Type B pancreatic cell (in vitro differentiated cells): ENCODE measurements at places on chromosomes 16 and 17.

DNA sequence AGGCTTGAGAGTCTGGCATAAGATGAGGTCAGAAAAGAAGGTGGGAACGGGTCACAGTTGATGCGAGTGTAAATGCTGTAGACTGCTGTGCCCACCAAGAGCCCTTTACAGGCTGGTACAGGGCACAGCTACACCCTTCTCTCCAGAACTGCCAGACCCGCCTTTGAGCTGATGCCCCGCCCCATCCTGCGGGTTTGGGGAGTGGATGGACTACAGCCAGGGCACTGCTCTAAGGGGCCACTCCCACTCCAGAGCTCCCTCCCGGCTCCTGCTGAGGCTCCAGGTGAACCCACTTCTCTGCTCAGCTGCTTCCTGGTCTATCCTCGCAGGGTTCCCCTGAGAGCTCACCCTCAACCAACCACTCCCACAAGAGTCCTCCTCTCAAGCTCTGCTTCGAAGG lies 12.3 kb downstream of the MEIOB start:
- DNase-seq: no peak

- DNase-seq: no peak
These were observed 26.9 kb upstream of the LITAF start for GRCh38 chr16:11613381-11614303.

DNA sequence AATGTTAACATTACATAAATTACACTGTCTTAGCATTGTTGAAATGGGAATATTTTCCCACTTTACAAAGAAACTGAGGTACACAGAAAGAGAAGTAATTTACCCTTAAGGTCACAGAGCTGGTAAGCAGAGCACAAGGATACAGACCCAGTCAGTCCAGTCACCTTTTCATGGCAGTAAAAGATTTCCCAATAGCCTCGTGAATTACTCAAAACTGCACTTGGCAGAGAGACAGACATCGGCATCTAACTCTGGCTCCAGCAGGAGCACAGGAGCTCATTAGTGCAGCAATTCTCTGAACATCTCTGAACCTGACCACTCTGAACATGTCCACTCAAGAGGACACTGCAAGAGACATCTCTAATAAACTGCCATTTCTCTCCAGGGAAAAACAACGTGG lies 3.1 kb downstream of the TEX2 start:
- no peak for DNase-seq

GRCh38 chr16:89917773-89918452 lies 749 bp upstream of the MC1R start:
- no peak for DNase-seq

DNA sequence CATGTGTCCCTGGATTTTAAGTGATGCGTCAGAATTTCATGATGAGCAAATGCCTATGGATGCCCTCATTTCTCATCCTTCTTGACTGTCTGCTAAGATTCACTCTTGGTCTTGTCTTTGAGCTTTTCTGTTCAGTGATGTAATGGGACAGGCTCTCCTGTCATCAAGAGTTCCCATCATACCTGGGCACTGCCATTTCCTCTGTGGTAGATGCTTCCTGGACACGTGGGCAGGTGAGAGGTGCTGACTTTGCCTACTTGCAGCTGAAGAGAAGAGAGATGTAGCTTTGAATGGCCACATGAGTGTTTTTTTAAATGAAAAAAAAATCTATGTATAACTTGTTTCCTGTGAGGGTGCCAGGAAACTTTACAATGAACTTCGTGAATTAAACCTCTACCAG lies 557.7 kb downstream of the MAF start:
- no peak for DNase-seq

GRCh38 chr17:62724398-62725146 lies 83.5 kb downstream of the MARCHF10 start:
- no peak for DNase-seq

DNA sequence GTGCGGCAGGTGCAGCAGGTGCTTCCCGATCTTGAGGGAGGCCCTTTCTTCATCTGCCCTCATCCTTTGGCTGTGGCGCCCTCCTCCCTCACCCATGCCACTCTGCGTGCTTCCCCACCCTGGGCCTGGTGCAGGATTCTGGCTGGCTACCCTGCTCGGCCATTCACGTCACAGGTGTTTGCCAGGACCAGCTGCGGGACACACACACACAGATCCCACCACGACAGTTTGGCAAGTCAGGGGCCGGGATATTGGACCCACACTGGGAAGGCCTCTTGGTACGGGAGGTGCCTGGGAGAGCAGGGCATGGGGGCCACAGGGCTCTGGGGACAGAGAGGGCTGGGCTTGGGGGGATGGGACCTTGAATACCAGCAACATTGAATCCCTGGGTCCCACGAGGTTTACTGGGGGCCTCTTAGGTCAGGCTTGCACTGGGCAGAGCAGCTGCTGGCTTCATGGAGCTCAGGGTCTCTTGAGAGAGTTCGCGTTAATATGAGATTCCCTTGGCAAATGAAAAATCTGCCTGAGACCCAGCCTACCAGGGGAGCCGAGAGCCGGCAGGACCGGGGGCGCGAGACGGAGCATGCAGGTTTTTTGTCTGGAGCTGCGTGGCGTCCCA lies 15.1 kb downstream of the ADCY7 start:
- DNase-seq: no peak

- no peak for DNase-seq
These were observed 117.8 kb downstream of the METRNL start for GRCh38 chr17:83196973-83197880.

DNA sequence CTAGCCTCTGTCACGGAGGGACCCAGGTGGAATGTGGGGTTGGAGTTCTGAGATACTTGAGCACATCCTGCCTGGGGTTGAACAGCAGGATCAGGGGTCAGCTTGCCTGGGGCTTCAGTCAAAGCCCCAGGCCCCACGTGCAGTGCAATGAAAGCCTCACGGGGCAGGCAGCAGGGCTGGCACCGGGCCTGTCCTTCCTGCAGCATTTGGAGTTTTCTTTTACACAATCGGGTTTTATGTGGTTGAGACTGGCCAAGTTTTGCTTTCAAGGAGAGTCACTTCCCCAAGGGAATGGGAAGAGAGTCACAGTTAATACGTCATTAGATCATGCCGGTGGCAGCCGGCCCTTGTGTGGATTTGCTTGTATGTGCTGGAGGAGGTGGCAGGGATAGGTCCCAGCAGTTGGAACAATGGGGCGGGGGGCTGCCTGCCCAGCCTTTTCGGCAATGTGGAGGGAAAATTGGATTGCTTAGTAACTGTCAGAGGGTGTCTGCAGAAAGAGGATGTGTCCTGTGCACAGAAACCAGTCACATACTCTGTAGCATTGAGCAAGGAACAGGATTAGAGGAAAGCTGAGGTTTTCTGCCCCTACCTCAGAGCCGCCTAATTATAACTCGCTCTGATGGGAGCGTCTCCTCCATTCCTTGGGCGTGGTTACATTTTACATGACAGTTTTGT lies 4.5 kb downstream of the RMI2 start:
- no peak for DNase-seq

- DNase-seq: no peak
These were observed 7.2 kb downstream of the SPAG7 start for GRCh38 chr17:4960279-4960922.

DNA sequence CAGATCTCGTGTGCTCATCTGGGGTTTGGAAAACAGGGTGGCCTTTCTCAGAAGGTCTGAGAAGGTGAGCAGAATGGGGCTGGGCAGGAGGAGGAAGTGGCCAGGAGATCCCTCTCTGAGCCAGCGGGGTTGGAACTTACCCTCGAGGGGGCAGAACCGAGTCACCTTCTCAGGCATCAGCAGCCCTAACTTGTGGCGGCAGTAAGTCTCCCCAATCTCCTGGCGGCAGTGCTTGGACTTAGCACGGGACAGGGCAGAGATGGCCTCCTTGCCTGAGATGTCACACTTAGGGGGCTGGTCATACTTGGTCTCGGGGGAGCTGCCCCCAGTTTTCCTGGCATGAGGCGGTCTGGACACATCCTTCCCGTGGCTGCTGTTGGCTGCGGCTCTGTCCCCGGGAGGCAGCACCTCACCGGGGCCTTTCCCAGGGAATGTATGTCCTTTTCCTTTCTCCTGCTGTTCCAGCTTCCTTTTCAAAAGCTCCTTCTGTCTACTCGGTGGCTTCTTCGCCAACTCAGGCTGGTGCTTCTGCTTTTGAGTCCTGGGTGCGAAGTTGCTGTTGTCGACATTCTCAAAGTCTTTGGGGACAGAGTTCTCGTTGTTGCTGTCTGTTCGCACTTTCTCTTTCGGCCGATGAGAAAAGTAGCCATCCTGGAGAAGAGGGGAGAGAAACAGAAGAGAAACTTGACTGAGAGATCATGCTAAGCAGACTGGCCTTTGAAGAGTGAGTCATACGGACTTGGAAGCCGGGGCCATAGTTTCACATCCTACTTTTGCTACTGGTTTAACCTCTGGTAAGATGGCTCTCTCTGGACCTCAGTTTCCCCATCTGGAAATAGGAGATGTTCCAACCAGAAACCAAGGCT lies 211.7 kb downstream of the XYLT1 start:
- no peak for DNase-seq

DNA sequence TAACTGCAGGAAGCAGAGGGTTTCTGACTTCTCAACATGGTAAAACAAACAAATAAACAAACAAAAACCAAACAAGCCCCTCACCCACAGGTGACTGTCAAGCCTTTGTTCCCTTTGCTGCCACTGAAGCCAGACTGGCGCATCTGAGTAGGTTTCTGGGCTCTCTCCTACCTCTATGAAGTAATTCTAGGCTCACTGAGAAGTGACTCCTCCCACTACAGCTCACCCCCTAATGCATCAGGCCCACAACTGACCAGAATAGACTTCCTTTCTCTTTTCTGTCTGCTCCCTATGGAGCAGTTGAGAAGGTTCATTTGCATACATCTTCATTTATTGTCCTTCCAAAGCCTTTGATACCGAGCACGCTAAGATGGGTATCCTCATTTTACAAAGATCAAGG lies 77.0 kb upstream of the CCL2 start:
- DNase-seq: no peak
